ENCODE measurements at places on chromosomes 4 and X. TPM values are rescaled to one million over a fixed set of nuclear protein-coding genes. Genes with fewer than 3 reads are reported as not detected.

DNA sequence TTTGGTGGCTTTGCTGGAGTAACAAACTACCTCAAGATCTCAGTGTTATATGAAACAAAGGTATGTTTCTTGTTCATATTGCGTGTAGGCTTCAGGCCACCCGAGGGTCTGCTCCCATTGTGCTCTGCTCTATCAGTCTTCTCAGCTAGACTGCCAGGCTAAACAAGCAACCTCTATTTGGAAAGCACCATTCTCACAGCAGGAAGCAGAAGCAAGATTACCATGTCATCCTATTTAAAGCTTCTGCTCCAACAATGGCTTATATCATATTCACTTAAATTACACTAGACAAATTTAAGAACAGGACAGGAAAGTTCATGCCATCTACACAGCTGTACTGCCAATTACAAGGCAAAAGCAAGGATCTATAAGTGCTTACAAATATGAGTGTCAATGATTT, 385.8 kb downstream of the PPARGC1A start:
- no peak for DNase-seq

DNA sequence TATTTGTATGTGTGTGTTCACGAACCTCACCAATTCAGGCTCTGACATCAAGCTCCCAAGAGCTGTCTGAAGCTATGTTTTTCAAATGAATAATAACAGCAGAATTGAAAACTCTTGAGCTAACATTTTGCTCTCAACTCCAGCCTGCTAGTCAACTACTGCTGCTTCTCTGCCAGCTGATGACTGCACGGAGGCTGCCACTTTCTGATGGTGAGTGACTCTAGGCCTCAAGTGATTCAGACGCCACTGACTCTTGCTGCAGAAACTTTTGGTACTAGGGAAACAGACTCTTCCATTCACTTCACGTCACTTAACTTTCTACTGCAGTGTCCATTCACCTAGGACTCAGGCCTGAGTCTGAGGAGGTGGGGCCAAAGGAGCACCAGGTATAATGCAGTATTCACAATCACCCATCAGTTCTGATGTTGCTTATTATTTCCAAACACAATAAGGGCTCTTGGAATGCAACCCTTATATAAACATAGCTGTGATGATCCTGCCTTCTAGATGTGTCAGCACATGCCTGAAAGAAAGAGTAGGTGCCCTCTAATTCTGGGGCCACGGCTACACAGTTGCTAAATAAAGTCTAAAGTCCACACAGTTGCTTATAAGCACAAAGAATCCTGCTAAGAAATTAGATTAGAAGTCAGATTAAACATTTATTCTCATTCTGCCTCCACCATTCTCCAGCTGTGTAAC, 16.0 kb downstream of the PRDM8 start:
- DNase-seq: no peak

DNA sequence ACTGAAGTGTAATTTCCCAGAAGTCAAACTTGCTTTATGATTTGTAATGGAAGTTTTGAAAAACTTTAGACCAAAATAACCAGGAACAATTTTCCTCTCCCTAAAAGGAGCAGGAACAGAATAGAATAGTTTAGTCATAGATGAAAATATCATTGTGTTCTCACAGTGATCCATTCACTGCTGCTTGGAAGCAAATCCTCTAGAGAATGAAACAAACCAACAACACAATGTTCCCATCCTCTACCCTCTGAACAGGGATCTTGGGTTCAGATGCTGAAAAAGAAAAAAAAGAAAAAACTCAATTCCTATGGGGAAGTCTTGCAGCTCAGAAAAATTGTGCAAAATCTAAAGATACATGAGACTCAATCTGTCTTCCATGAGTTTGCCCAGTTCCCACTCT, 12.2 kb downstream of the DSPP start:
- no peak for DNase-seq

DNA sequence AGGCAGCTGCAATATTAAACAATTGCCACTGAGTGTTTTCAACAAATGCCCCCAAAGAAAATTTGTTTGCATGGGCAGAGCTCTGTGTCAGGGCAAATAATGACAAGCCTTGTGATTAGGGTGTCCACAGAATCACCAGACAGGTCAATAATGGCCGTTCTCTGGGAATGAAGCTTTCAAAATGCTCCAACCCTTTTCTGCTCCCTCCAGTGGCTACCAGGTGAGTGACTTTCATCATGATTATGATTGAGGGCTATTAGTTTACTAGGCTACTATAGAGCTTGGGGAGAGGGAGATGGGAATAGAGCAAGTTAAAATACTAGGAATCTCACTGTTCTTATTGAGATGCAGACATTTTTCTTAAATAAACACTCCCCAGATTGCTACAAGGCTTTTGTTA, 23.5 kb downstream of the IRS4 start:
- DNase-seq: no peak

GRCh38 chrX:107701493-107702121, 73.3 kb downstream of the PRPS1 start:
- DNase-seq: no peak

HS6ST2 gene
- total RNA-seq: 29.0 TPM

UGT2B17 gene
- total RNA-seq: 0.26 TPM

SFRP2 gene
- total RNA-seq: 15.4 TPM

TEX13B gene
- not detected for total RNA-seq

All from ovary (tissue), 10 donors.